Activated naive CD8-positive, alpha-beta T cell treated with anti-CD3 and anti-CD28 coated beads for 36 hours (primary cell): ENCODE measurements at places on chromosomes 16 and 17. TPM values are rescaled to one million over a fixed set of nuclear protein-coding genes. Genes with fewer than 3 reads are reported as not detected.

The DOC2B gene
- total RNA-seq = 0.06 TPM

The TMEM92 gene
- not detected for total RNA-seq

GRCh38 chr17:67837965-67838364 is 12.7 kb downstream of the BPTF start:
- DNase-seq = no peak

The HLF gene
- 0.19 TPM for total RNA-seq

The ASB16 gene
- total RNA-seq = not detected

GRCh38 chr16:11402745-11403533 is 57.7 kb downstream of the RMI2 start:
- no peak for DNase-seq

DNA sequence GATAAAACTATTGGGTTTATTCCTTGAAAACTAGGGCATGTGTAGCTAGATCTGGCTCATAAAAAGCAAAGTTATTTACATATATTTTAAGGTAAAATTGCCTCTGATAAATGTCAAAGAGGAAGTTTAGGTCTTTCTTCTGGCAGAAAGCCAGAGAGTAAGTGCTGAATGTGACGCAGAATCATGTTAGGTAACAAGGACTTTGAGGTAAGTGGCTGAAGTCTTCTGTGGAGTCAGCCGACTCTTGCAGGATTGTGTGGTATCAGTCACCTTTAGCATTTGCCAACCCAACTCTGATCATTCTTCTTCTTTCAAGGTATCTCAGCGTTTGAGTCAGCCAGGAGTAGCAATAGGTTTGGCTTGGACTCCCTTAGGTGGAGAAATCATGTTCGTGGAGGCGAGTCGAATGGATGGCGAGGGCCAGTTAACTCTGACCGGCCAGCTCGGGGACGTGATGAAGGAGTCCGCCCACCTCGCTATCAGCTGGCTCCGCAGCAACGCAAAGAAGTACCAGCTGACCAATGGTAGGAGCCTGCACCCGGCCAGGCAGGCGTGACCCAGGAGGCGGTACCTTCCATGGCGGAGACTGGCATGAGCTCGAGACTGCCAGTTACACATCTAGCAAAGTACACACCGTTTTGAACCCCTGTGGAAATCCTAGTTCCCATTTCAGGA is 37.9 kb downstream of the SIAH1 start:
- DNase-seq = no peak

- no peak for DNase-seq
These were observed 191.8 kb downstream of the STX8 start for GRCh38 chr17:9383826-9384225.

GRCh38 chr16:57682809-57683635 is 11.6 kb upstream of the DRC7 start:
- no peak for DNase-seq

DNA sequence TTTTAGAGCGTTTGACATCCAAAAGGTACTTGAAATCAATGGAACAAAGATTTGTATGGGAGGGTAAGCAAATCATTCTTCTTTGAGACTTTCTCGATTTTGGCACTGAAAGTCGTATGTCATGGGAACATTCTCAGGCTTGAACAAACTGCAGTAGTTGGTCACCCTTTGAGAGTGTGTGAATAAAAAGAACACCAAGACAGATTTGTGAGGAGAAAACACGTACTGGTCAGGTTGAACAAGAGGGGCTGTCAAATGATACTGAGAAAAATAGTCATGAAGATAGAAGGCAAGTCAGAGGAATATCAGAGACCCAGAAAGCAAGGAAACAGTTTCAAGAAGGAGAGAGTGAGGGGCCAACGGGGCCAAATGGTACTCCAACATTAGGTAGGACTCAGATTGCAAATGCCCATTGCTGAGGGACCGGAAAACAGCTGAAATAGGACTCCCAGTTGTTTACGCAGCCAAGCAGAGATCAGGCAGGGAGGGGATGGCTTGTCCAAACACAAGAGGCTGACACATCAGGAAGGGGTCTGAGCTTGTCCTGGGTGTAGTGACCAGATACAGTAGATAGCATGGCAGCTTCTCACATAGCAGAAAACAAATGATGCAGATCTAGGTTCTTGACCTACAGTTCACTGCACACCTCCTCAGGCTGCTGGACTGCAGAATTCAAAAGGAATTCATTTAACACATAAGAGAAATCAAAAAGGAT is 74.5 kb upstream of the MYOCD start:
- DNase-seq = no peak

The BCO1 gene
- not detected for total RNA-seq
